Daoy (cell line): ENCODE measurements at places on chromosomes 3 and 15. TPM values are rescaled to one million over a fixed set of nuclear protein-coding genes. Genes with fewer than 3 reads are reported as not detected.

The SLC24A5 gene
- total RNA-seq: not detected in 2 replicates

DNA sequence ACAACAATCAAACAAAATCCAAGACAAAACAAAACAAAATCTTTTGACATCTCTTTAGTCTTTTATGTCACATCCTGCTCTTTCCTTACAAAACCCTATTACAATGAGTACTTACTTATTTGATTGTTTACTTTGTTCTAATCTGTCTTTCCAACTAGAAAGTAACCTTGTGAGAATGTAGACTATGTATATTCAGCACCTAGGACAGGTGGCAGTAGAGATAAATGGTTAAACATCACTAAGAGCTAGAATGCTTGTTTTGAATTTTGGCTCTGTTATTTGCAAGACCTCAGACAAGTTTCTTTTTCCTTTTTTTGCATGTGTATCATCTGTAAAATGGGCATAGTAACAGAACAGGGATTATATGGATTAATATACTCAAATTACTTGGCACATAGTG lies 33.1 kb upstream of the NAALADL2 start:
- DNase-seq: no peak

GRCh38 chr15:64205202-64205601 lies 42.4 kb upstream of the PPIB start:
- no peak for DNase-seq

GRCh38 chr15:35698966-35699575 lies 153.1 kb upstream of the DPH6 start:
- DNase-seq: no peak

DNA sequence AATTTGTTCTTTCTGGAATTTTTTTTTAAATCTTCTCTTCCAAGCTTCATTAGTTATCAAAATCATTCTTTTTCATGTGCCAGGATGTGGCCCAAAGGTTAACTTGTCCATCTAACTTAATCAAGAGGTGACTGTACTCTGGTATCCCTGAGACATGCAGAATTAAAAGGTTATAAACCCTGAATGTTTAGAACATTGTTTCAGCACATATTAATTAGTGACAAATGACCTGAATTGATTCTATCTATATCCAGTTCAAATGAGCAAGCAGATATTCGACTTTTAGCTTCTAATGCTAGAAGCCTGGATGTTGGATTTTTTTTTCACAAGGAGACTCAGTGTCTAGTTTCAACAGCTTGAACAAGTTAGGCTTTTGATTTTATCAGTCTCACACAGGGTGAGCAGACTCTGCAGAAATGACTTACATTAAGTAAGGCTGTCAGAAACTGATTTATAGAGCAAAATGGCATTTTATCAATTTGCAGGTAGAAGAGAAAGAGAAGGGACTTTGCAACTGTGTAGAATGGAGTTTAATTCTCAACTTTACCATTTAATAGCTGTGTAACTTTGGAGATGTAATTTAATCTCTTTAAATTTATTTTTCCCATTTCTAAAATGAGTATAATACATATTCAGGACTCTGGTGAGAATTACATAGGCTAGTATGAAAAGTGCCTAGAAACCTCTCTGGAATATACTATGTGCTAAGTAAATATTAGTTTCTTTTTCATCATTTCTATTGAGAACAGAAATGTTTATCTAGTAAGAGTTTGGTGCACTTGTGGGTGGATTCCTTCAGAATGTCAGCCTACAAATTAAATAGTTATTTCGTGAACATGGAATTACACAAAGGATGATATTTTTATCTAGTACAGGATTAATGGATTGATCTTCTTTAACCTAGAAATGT lies 100.0 kb downstream of the ALCAM start:
- DNase-seq: no peak

DNA sequence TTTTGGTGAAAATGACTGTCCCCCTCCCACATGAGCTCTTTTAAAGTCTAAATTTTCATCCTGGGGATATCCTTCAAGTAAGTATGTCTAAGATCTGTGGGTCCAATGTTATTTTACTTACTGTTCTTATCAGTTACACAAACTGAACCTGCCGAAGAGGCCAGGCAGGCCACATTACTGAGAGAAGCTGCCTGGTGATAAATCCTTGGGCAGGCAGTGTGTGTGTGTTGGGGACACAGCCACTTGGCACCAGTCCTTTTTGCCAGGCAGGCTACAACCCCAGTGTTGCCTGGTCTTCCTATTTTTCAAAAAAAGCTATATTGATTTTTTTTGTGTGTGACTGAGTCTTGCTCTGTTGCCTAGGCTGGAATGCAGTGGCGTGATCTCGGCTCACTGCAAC lies 50.6 kb upstream of the RASA2 start:
- no peak for DNase-seq

- no peak for DNase-seq
Measured at GRCh38 chr3:88863196-88863595, 244.2 kb upstream of the EPHA3 start.

GRCh38 chr15:74432968-74433591 lies 678 bp downstream of the SEMA7A start:
- DNase-seq: no peak

DNA sequence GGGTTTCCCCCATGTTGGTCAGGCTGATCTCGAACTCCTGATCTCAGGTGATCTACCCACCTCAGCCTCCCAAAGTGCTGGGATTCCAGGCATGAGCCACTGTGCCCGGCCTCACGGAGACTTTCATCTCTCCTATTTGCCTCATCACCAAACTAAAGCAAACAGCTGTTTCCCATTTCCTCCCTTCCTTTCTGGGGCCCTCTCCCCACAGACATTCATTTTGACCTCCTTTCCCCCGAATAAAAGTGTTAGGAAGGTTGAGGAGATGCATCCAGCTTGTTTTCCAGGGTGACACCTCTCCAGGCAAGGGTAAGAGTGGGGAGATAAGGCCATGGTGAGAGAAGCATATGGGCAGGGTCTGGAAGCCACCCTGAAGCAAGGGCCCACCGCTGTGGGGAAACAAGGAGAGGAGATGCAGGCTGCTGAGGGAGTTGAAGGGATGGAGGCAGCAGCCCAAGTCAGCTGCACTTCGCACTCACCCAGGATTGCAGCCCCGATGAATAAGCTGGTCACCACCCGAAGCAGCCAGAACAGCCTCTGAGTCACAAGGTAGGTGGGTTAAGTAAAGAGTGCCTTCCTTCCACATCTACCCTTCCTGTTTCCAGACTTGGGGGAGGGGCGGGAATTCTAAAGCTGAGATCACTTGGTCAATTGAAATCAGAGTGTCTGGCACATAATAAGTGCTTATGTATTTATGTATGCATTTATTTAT lies 7.7 kb downstream of the DUOXA2 start:
- DNase-seq: peak; percentile 90

GRCh38 chr15:92672102-92672501 lies 16.5 kb upstream of the FAM174B start:
- DNase-seq: no peak
